ENCODE measurements at places on chromosomes 16 and 17.
A peak's percentile ranks its signal among the peaks of the same experiment; 100 is the strongest.

GRCh38 chr17:17096438-17097178 is 54.4 kb downstream of the MPRIP start:
- DNase-seq: peak; percentile 40

DNA sequence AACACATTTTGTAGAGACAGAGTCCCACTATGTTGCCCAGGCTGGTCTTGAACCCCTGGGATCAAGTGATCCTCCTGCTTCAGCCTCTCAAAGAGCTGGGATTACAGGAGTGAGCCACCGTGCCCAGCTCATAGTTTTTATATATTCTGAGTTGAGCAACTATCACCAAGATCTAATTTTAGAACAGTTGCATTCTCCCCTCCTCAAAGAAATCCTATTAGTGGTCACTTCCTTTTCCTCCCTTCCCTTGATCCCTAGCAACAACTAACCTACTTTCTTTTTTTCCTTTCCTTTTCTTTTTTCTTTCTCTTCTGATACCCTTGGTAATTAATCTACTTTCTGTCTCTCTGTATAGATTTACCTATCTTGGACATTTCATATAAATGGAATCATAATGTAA is 61.5 kb upstream of the B4GALNT2 start:
- peak; percentile 32 for DNase-seq

GRCh38 chr17:58121925-58122324 is 26.3 kb upstream of the OR4D1 start:
- peak; percentile 44 for DNase-seq

GRCh38 chr16:89801800-89802199 is 14.6 kb downstream of the FANCA start:
- peak; percentile 29 for DNase-seq

- DNase-seq: no peak
Measured at GRCh38 chr17:37480427-37480826, 9.3 kb upstream of the DUSP14 start.

- no peak for DNase-seq
Measured at GRCh38 chr16:70418993-70419318, 19.9 kb downstream of the ST3GAL2 start.

- no peak for DNase-seq
Measured at GRCh38 chr16:85041219-85042166, 13.9 kb downstream of the KIAA0513 start.

- DNase-seq: no peak
Measured at GRCh38 chr16:69934044-69934443, 17.1 kb upstream of the CLEC18A start.

DNA sequence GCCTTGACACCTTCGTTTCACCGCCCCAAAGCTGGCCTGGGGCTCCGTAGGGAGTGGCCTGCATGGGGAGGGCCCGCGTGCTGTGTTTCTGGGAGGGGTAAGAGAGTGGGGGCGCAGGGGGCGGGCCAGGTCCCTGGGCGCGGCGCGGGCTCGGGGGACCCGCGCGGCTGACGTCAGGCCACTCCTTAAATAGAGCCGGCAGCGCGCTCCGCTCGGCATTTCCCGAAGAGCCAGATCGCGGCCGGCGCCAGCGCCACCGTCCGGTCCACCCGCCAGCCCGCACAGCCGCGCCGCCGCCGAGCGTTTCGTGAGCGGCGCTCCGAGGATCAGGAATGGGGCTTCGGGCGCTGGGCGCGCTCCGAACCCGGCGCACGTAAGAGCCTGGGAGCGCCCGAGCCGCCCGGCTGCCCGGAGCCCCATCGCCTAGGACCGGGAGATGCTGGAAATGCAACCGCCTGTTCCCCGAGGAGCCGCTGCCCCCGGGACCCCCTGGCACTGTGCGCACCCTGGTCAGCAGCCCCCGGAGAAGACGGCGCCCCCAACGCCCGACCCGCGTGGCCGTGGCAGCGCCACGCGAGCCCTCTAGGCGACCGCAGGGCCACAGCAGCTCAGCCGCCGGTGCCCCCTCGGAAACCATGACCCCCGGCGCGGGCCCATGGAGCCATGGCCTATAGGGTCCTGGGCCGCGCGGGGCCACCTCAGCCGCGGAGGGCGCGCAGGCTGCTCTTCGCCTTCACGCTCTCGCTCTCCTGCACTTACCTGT is at the start of gene HS3ST2:
Gene HS3ST2 (plus strand): TSS at position 215 of the 763 bp plus-strand sequence. CDS start 449 bp downstream, at position 664.
- peak; percentile 2 for DNase-seq

- no peak for DNase-seq
Measured at GRCh38 chr17:44384281-44384822, 5.1 kb downstream of the ITGA2B start.

GRCh38 chr16:13351181-13351580 is 449.8 kb downstream of the SHISA9 start:
- DNase-seq: no peak

DNA sequence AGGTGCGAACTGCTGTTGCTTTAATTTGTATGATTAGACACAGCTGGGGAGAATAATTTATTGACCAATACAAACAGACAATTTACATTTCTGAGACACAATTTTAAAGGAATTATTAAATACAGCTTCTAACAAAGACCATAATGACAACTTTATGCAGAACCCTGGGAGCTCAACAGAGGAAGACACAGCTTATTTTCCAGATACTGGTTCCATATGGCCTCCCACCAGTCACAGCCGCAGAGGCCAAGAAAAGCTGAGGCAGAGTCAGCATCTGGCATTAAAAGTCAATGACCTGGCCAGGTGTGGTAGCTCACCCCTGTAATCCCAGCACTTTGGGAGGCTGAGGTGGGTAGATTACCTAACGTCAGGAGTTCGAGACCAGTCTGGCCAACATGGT is 66.1 kb upstream of the BCAR1 start:
- DNase-seq: no peak
